Kidney capillary endothelial cell (primary cell): ENCODE measurements at places on chromosomes 5 and 9.

DNA sequence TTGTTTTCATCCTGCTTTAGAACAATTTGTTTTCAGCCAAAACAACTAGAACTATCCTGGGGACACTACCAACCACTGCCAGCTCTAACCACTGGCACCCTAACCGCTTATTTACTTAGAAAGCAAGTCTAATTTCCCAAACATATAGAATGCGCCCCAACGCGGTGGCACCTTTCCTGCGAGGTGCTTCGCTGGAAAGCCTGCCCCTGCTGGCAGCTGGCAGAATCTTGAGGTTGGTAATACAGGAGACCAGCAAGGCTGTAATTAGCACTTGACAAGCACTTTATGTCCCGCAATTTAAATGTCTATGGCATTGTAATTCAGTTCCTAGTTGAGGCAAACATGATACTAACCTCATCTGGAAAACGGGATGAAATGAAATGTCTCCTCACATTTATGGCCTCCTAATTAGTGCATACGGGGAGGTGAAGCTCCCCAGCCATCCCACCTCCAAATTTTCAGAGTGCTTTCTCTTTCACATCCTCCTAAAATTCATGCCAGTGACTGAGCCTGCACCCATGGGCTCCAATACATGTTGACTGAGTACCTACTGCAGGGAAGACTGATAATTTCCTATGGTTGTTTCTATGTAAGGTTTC, 30.4 kb downstream of the GABBR2 start:
- no peak for DNase-seq

- no peak for DNase-seq
Observed at GRCh38 chr5:171580502-171581265, 161.2 kb downstream of the FGF18 start.

GRCh38 chr9:12697719-12698118, 4.5 kb downstream of the TYRP1 start:
- no peak for DNase-seq

GRCh38 chr9:95952471-95952870, 77.0 kb downstream of the ERCC6L2 start:
- DNase-seq, result no peak
